Osteocyte (in vitro differentiated cells): ENCODE measurements at places on chromosomes 6 and 20. TPM values are rescaled to one million over a fixed set of nuclear protein-coding genes. Genes with fewer than 3 reads are reported as not detected.

GRCh38 chr20:13858871-13859270 lies 74.0 kb downstream of the NDUFAF5 start:
- DNase-seq, result no peak

DNA sequence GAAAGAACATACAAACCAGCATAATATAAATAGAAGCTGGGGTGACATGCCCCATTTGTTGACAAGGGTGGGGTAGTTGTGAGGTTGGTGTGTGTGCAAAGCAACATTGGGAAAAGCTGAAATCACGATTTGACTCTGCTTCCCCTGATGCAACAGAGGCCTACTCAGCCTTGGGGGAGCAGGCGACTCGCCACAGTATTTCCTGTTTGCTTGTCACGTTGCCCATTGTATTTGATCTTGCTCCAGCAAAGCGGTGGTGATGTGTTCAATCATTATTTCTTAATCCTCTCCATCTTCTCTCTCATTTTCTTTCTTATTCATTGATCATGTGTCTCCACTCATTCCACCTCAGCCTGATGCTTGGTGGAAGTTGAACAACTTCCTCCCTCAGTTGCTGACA lies 165.8 kb upstream of the CITED2 start:
- DNase-seq, result no peak

DNA sequence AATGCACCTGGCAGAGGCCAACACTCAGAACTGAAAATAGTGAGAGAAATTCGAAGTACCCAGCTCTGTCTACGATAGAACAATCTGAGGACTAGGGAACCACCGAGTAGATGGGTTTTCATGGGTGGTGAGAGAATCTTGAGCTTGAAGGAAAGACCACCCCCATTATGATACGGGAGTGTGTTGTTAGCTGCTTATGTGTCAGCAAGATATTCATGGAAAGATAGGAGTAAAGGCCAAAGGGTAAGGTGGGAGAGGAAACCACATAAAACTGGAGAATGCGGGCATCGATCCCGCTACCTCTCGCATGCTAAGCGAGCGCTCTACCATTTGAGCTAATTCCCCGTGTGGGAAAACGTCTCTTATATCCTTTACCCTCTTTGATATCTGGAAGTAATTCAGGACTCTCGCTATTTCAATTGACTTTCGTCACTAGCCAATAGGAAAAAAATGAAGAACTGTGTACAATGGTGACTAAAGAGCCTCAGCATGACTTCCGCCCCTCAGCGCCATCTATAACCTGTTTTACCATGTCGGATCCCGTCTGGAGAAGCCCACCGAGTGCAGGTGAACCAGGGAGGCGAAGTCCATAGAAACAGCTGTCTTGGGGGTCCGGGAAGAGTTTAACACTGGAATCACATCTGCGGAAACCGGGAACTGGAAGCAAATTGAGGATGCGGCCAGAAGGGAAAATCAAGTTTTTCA lies 25.0 kb upstream of the ABT1 start:
- DNase-seq, result no peak

DNA sequence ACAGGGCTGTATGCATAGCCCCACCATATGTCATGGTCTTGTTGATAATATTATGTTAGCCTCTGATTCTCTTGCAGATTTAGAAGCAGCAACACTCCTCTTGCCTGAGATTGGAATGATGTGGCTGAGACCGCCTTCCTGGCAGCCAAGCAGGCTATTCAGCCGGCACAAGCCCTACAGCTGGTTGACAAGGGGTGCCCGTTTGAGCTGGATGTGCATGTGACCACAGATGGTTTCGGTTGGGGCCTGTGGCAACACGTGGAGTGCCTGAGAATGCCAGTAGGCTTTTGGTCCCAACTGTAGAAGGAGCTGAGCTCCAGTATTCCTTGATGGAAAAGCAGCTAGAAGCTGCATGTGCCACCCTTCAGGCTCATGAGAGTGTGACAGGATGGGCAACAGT lies 303.6 kb upstream of the POU3F2 start:
- no peak for DNase-seq

DNA sequence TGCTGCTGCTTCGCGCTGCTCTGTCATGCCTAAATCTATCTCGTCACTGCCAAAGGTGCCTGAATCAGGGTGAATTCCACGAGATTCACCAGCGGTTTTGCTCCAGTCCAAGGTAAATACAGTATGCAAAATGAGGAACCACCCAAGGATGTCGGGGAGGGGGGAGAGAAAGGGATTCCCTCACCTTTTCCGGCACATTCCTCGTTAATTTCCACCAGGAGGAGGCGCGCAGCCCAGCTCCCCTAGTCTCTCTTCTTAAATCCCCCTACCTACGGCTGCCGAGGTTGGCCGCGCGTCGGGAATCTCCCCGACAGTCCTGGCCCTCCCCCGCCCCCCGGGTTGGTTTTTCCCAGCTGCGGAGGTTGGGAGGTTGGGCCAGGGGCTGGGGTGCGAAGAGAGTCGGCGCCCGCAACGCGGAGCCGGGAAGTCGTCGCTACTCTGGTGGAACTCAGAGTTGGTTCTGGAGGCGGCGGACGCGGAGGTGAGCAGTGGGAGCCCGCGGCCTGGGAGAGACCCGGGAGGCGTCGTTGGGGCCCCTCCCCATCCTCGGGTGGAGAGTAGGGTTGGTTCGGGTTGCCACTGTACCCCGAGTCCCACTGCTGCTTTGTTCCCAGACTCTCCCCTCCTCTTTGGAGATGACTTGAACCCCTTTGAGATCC lies at the start of gene TPBG:
Gene TPBG (plus strand): TSS at position 390 of the 659 bp plus-strand sequence. CDS start 1,145 bp downstream, outside the sequence.
- peak; percentile 88 for DNase-seq

DNA sequence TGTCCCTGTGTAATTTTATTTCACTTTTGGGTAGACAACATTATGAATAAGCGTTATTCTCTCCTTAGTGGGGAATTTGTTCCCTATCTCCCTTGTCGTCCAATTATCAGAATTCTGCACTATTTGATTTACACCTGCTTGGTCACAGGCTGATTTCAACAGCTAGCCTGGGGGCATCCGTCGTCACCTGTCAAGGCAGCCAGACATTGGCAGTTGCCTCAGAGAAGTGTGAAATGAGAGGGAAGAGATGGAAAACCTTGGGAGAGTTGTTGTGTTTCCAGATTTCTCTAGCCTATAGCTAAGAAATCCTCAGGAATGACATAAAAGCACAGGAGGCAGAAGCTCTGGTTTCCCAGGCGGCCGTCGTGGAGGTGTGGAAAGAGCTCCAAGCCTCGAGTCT lies 891 bp upstream of the GHRH start:
- no peak for DNase-seq

DNA sequence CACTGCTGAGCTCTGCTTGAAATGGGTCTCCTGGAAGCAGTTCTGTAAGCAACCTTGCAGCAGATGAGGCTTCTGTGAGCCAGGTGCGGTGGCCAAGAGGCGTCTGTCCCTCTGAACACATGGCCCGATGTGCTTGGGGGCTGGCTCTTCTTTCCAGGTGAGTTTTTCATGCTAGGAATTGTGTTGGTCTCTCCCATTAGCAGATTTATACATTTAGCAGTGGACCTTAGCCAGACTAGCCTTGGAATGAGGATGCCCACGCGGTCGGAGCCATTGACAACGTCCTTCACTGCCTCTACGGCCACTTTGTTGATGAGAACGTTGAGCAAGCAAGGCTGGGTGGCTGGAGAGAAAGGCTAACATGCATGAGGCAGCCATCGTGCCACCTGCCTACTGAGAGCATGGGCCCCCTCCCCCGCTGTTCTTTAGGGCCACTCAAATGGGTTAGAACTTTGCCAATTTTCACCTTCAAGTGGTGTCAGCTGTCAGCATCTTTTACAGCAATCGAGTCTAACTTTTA lies 33.5 kb downstream of the ERMARD start:
- DNase-seq, result peak; percentile 25

DNA sequence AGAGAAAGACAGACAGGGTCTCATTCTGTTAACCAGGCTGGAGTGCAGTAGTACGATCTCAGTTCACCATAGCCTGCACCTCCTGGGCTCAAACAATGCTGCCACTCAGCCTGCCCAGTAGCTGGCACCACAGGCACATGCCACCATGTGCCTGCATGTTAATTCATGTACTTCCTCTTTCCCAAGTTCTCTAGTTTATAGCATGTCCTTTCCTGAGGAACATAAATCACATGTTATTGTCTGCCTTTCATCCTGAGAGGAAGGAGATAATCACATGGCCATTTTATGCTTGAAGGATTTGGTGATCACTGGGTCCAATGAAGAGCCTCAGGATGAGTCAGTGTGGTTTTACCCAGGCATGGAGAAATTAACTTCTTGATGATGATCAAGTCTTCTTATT lies 47.9 kb downstream of the COL11A2 start:
- DNase-seq, result no peak

Gene SYCP2
- total RNA-seq, result 1.7 and 2.1 TPM in 2 replicates

Gene BHLHE23
- not detected in 2 replicates for total RNA-seq

Gene RAET1L
- not detected in 2 replicates for total RNA-seq

Gene BEND3
- 4.4 and 4.5 TPM in 2 replicates for total RNA-seq

Gene UBE3D
- 4.8 and 5.7 TPM in 2 replicates for total RNA-seq
